NCI-H1417 (cell line): ENCODE measurements at places on chromosomes 3 and 15.

DNA sequence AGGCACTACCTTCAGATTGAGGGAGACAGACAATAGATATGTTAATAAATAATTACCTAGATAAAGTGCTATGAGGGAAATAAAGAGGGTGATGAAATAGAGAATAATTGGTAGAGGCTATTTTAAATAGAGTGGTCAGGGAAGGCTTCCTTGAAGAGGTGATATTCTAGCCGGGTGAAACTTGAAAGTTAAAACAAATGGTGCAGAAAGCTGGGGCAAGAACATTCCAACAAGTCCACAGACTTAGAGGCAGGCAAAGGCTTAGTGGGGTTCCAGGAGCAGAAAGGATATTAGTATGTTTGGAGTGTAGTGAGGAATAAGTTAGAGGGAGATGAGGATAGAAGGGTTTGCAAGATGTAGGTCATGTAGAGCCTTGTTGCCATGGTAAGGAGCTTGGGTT lies 10.1 kb downstream of the HACD3 start:
- no peak for DNase-seq

DNA sequence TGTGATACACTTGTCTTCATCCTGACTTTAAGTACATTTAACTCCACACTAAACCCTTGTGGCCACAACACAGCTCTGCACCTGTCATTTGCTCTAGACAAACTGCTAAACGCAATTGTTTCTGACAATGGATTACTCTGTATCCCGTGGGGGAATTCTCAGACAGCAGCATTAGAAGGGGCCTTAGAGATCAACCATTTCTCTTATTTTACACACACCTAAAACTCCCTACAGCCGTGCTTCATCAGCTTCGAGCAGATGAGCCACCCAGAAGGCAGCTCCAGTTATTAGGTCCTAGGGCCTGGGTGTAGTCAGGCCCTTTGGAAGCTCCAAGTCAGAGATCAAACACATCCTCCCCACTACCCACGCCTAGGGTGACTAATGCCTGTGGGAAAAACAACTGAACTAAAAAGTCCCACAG lies 1.3 kb upstream of the IL12A start:
- DNase-seq, result no peak

DNA sequence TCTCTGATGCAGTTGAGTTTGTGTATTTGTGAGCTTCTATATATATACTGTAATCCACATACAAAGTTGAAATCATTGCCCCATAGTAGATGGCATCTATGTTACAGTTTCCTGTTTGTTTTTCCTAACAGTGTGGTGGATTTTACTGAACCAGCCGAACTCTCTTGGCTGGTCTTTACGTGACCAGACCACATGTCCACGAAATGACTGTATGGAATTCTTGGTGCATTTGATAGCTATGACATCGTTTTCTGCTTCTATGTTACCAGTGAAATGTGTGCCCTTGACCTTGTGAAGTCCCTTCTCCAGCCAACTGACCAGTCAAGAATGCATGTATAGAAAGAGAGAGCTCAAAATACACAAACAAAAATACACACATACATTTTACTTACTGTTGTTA lies 1.8 kb downstream of the KCNMB2 start:
- no peak for DNase-seq

DNA sequence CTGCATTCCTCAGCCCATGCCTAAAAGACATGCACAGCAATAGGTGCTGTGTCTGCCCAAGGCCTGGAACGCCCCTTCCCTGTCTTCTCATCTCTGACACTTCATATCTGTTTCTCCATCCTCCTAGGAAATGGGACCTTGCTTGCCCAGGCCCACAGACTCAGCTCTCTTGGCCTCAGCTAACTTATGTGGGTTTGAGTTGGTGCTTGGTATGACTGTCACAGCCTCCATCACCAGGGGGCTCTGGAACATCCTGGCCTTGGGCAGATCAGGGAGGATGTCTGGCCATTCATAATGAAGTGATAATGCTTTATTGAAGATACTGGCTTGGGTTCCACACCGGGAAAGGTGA lies 156.7 kb upstream of the SMAD3 start:
- no peak for DNase-seq

GRCh38 chr3:48598323-48599076 lies 3.4 kb upstream of the COL7A1 start:
- no peak for DNase-seq

- DNase-seq, result peak; percentile 70
Observed at GRCh38 chr3:66499881-66500575, 794 bp downstream of the LRIG1 start.

DNA sequence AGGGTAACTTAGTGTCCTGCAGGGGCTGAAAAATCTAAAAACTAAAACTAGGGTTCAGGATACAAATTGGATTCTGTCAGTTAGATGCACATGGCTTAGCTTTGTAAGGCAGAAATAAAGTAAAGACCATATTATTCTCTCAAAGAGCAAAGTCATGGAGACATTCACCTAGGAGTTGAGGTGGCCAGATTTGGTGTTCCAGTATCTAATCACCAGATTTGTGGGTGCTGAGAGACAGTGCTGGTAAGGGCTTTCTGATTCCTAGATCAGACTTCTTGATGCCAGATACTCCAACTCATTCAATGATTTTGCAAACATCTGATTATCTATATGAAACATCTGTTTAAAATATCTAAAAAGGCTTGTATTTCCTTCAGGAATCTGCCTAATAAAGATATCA lies 28.3 kb upstream of the TBC1D5 start:
- no peak for DNase-seq

DNA sequence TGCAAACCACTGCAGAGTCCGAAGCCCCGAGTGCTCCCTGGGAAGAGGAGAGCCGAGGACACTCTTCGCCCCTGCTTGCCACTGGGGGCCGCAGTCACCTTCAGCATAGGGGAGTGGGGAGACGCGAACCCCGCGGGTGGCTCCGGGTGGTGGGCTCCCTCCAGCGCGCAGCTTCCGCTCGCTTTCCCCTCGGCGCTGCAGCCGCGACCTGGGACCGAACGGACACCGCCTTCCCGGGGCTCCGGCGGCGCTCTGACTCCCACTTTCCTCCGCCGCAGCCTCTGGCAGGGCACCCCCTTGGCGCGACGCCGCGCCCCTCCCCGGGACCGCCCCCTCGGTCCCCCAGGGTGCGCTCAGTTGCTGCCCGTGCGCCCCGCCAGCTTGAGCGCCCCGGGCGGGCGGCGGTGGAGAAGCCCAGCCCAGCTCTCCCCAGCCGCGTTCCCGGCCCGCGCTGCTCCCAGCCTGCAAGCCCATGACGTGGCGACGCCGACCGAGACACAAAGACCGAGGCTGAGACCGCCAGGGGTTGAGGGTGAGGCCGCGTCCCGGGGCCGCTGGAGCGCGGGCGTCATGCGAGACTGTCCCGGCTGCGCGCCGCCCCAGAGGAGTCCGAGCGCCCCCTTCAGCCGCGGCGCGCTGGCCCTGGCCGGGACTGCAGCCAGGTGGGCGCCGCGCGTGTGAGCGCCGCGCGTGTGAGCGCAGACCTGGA lies at the start of gene MINAR1:
Gene MINAR1, plus strand, starts transcription at position 701 of the 709 bp plus-strand sequence. CDS start 23,812 bp downstream, outside the sequence.
- peak; percentile 85 for DNase-seq
